ENCODE measurements at places on chromosomes 5 and 9. TPM values are rescaled to one million over a fixed set of nuclear protein-coding genes. Genes with fewer than 3 reads are reported as not detected.

The PCDHB11 gene
- total RNA-seq, result 2.2 TPM

DNA sequence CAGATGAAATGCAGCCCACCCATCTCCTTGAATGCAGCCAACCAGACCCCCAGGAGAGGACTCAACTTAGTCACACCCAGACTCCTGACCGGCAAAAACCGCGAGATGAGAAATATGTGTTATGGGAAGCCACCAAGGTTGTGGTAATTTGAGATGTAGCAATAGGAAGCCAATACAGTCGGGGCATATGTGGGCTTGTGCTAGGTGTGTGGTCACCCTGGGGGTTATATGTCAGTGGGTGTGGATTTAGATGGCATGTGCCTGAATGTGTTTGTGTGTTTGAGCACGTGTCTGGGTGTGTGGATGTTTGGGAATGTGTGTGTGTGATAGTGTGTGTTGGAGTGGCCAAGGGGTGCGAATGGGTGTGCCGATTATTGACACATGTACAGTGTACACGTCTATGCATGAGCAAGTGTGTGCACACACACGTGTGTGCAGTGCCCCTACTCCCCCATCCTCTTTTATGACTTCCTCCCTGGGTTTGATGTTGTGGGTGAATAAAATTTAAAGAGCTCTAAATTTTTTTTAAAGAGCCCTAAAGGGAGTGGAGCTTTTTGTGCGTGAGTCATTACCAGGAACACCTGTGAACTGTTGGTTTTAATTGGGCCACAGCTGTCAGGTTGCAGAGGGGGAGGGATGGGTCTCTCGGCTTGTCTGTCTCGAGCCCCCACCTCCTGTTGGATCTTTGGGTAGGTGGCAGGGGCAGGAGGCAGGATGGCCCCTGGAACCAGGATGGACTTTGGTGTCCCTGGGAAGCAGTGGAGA, 86.8 kb downstream of the LHX2 start:
- H3K27ac ChIP-seq, result no peak overlapping the region
- no peaks in the 10 kb centered on the region for H3K4me1 ChIP-seq
- no peaks in the 10 kb centered on the region for H3K27me3 ChIP-seq
- H3K4me3 ChIP-seq, result no peak overlapping the region
- H3K36me3 ChIP-seq, result no peaks in the 10 kb centered on the region
- DNase-seq, result no peak

GRCh38 chr5:131541762-131542161, 93.3 kb downstream of the RAPGEF6 start:
- H3K27ac ChIP-seq, result no peak overlapping the region
- no peaks in the 10 kb centered on the region for H3K36me3 ChIP-seq
- DNase-seq, result no peak

The FOXD4L6 gene
- not detected for total RNA-seq

DNA sequence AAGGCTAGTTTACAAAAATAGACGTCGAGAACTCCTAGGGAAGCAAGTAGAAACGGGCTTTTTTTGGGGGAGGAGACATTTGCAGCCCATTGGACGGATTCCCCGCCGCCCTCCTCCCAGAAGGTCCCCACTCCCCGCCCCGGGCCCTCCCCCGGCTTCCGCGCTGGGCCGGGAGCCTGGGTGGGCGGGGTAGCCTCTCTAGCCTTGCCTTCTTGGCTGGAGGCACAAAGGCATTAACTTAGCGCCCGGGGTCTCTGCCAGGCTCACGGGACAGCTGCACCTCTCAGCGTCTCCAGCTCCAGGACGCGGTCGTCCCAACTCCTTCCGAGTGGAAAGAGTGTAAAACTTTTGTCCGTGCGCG, at the start of gene DMRTA1:
Gene DMRTA1, plus strand, starts transcription at position 236 of the 361 bp plus-strand sequence. CDS start 242 bp downstream, outside the sequence.
- no peaks in the 10 kb centered on the region for H3K27me3 ChIP-seq
- H3K27ac ChIP-seq, result peak within 1 kb of the TSS; percentile 49
- no peak for DNase-seq

GRCh38 chr5:102971676-102972293, 148.2 kb downstream of the GIN1 start:
- no peaks in the 10 kb centered on the region for H3K4me1 ChIP-seq
- no peaks in the 10 kb centered on the region for H3K36me3 ChIP-seq
- H3K27me3 ChIP-seq, result no peaks in the 10 kb centered on the region
- DNase-seq, result no peak
- H3K27ac ChIP-seq, result no peak overlapping the region

- H3K27me3 ChIP-seq, result no peaks in the 10 kb centered on the region
- H3K4me3 ChIP-seq, result no peak overlapping the region
- H3K36me3 ChIP-seq, result no peaks in the 10 kb centered on the region
- H3K4me1 ChIP-seq, result peaks cover 15% of the 10 kb centered on the region
- H3K27ac ChIP-seq, result no peak overlapping the region
- no peak for DNase-seq
Measured at GRCh38 chr5:71903808-71904207, 184.7 kb downstream of the CARTPT start.

The PGM5 gene
- total RNA-seq, result 102 TPM

GRCh38 chr5:179606071-179606909, 17.2 kb downstream of the HNRNPH1 start:
- DNase-seq, result no peak
- H3K4me1 ChIP-seq, result peaks cover 45% of the 10 kb centered on the region
- H3K27me3 ChIP-seq, result no peaks in the 10 kb centered on the region
- H3K4me3 ChIP-seq, result no peak overlapping the region
- H3K36me3 ChIP-seq, result peaks cover 78% of the 10 kb centered on the region

The TMC1 gene
- total RNA-seq, result not detected

DNA sequence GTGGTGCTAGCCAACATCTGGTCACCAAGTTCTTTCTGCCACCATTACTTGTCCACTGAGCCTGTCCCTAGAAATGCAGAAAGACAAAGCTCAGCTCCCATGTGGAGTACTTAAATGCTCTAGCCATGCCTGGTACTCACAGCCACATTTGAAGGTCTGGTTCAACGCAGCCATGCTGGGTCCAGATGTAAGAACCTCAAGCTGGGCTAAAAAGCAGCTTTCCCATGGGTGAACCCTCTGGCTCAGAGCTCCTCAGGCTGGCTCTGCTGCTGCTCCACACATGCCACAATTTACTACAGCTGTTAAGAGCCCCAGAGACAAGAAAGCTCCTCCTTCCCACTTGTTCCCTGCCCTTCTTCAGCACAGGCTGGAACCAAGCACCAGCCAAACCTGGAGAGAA, 97.1 kb upstream of the LRRTM2 start:
- no peaks in the 10 kb centered on the region for H3K36me3 ChIP-seq
- no peak for DNase-seq
- no peak overlapping the region for H3K27ac ChIP-seq
- no peaks in the 10 kb centered on the region for H3K27me3 ChIP-seq

GRCh38 chr5:40683305-40683704, 3.6 kb downstream of the PTGER4 start:
- no peak for DNase-seq
- no peaks in the 10 kb centered on the region for H3K36me3 ChIP-seq
- H3K27ac ChIP-seq, result peak overlapping the region; percentile 84
- H3K4me1 ChIP-seq, result peaks cover 30% of the 10 kb centered on the region
- no peaks in the 10 kb centered on the region for H3K27me3 ChIP-seq
- peak overlapping the region; percentile 81 for H3K4me3 ChIP-seq

DNA sequence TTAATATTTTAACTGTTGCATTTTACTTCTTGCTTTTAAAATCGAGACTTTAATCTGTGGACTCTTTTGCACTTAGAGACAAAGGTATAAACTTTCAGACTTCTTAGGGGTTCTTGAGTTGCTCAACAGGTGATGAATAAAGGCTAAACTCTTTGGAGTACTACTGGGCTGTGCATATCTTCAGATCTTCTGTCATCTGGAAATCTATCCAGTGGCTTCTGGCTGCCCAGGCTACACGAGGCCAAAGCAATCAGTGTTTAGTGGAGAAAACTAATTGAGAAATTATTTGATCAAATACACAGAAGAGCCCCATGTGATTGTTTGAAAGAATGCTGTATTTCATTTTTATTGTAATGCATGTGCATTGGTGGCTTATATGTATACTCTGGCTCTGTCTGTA, 146.1 kb downstream of the PBX3 start:
- no peaks in the 10 kb centered on the region for H3K36me3 ChIP-seq
- no peak overlapping the region for H3K4me3 ChIP-seq
- no peaks in the 10 kb centered on the region for H3K27me3 ChIP-seq
- no peak overlapping the region for H3K27ac ChIP-seq
- peaks cover 16% of the 10 kb centered on the region for H3K4me1 ChIP-seq
- DNase-seq, result no peak

The MYMK gene
- not detected for total RNA-seq

The TAF11L13 gene
- not detected for total RNA-seq

DNA sequence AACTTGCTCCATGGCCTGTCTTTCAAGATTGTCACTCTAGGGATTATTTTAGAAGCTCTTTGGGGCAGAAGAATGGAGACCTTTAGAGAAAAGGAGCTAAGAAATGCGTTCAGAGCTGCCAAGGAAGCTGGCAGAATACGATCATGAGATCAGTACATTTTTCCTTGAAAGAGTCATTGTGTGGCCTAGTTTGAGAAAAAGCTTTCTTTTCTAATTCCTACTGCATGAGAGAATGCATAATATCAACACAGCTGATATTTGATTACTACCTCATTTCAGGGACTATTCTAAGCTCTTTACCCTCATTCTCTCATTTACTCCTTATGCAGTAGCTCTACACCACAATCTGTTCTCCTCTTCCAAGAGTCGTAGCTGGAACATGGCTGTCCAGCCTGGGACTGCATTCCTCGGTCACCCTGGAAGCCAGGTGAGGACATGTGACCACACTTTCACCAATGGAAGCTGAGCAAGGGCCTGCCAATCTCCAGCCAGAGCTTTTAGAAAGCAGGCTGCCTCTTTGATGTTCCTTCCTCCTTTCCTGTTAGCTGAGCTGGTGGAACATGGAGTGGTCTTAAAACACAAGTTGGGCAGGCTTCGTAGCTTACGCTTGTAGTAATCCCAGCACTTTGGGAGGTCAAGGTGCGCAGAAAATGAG, 99.3 kb upstream of the LHFPL2 start:
- no peaks in the 10 kb centered on the region for H3K36me3 ChIP-seq
- DNase-seq, result no peak
- H3K27ac ChIP-seq, result peak overlapping the region; percentile 13
- H3K4me1 ChIP-seq, result peaks cover 25% of the 10 kb centered on the region

- H3K4me3 ChIP-seq, result no peak overlapping the region
- no peaks in the 10 kb centered on the region for H3K36me3 ChIP-seq
- no peak for DNase-seq
- H3K27me3 ChIP-seq, result no peaks in the 10 kb centered on the region
Measured at GRCh38 chr5:34022121-34022705, 14.4 kb upstream of the AMACR start.

DNA sequence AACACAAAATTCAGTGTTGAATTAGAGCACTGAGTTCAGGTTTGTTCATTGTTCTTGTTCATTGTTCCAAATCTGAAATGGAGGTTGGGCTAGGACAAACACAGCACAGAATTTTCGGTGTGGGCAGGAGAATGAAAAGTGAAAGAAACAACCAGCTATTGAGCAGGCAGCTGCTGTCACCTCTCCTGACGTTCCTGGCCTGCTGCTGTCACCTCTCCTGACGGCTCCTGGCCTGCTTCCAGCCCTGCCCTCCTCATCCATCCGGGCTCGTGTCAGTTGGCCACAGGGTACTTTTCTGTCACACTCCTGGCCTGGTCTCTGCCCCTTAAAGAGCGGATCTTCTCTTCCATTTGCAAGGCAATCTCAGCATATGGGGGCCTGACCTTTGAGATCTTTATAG, 45.2 kb upstream of the CKMT2 start:
- no peak overlapping the region for H3K27ac ChIP-seq
- H3K36me3 ChIP-seq, result no peaks in the 10 kb centered on the region
- H3K27me3 ChIP-seq, result no peaks in the 10 kb centered on the region
- no peaks in the 10 kb centered on the region for H3K4me1 ChIP-seq

DNA sequence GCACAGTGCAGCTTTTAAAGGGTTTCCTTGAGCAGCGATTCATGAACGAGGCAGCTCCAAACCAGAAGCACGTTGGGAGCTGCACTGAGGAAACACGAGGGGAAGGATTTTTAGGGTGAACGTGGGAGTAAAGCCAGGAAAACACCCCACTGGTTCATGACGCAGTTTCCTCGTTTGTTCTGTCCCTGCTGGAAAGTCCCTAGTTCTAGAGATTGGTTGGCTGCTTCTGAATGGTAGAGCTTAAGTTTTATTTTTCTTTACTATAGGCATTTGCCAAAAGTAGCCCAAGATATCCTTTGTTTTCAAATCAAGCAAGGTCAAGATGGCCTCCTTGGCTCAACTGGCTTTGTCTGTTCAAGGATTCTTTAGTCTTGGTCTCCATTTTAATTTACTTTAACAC, 116.5 kb upstream of the CACNA1B start:
- no peak for DNase-seq
- no peak overlapping the region for H3K27ac ChIP-seq
- no peak overlapping the region for H3K4me3 ChIP-seq
- H3K27me3 ChIP-seq, result no peaks in the 10 kb centered on the region
- H3K36me3 ChIP-seq, result no peaks in the 10 kb centered on the region

The ECSCR gene
- 37.1 TPM for total RNA-seq

GRCh38 chr9:20238921-20239320, 383.4 kb downstream of the MLLT3 start:
- no peaks in the 10 kb centered on the region for H3K4me1 ChIP-seq
- DNase-seq, result no peak
- H3K27ac ChIP-seq, result no peak overlapping the region
- no peaks in the 10 kb centered on the region for H3K36me3 ChIP-seq

- H3K27ac ChIP-seq, result no peak overlapping the region
- no peaks in the 10 kb centered on the region for H3K4me1 ChIP-seq
- H3K27me3 ChIP-seq, result no peaks in the 10 kb centered on the region
- DNase-seq, result no peak
- H3K36me3 ChIP-seq, result no peaks in the 10 kb centered on the region
Measured at GRCh38 chr9:104301755-104302154, 202.3 kb upstream of the OR13F1 start.

GRCh38 chr9:32955655-32956478, 45.6 kb downstream of the APTX start:
- H3K27me3 ChIP-seq, result no peaks in the 10 kb centered on the region
- DNase-seq, result no peak
- no peaks in the 10 kb centered on the region for H3K4me1 ChIP-seq
- H3K4me3 ChIP-seq, result no peak overlapping the region

DNA sequence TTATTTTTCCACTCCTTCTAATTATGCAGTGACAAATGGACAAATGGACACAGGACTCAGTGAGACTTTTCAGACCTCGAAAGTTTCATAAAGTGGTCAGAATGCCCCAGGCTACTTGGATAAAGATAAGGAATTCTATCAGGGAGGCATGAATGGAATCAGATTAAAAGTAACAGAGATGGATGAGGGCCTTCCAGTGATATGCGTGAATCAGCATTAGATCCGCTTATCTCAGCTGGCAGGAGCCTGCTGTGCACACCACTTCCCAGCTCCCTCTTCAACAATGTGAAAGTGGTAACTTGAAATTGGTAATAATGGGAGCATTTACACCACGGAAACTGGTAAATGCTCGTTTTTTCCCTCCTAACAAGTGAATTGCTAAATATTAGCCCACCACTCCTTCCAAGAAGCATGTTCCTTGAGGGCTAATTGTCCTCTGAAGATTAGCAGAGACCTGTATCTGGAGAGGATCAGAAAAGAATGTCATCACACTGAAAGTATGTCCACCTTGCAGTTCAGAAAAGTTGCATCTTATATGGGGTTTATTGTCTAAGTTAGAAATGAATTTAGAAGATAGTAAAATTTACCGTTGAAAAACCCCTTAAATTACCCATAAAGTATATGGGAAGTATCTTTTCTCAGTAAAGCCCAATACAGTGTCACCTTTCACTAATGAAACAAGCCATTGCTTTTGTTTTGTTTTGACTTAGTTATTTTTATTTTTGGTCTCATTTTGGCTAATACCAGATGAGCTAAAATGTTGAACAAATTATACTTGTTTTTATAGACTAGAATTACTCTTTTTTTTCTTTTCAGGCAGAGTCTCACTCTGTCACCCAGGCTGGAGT, 125.3 kb downstream of the DPYSL3 start:
- DNase-seq, result no peak
- no peak overlapping the region for H3K4me3 ChIP-seq
- H3K4me1 ChIP-seq, result no peaks in the 10 kb centered on the region
- H3K27me3 ChIP-seq, result no peaks in the 10 kb centered on the region
- no peaks in the 10 kb centered on the region for H3K36me3 ChIP-seq
- H3K27ac ChIP-seq, result no peak overlapping the region
